Fibroblast of gingiva (primary cell): ENCODE measurements at places on chromosomes 6 and 20.

GRCh38 chr20:62732031-62732760 lies 23.6 kb downstream of the NTSR1 start:
- no peak for DNase-seq

DNA sequence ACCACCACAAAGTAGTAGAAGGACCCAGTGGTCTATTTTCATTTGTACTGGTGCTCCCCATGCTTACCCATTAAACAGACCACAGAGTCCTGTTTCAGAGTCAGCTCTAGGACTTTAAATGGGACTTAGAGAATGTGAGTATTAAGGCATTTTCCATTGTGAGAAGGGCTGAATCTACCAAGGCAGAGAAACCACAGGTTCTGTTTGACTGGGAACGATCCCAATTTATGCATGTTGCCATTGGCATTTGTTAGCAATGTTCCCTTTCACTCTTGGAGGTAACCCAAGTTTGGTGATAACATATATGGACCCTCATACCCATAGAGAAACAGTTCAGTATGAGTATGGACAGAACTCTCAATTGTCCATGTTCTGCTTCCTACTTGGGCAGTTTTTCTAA lies 672.8 kb downstream of the KIF16B start:
- peak; percentile 3 for DNase-seq

GRCh38 chr6:89567630-89568390 lies 70.7 kb downstream of the LYRM2 start:
- DNase-seq = no peak

DNA sequence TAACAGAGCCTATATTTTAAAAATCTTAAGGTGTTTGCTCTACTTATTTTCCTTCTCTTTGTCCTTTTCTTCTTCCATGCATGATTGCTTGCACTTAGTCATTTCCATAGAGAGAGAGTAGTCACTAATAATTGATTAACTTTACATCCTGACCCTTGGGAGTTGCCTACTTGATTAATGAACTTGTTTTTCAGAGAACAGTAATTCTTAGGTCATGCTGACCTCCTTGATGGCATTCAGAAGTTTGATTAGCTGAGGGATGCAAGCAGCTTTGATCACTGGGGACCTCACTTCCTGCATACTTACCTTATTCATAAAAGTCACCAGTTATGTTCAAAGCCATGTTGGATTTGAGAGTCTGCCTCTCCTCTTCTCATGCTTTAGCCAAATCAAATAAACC lies 715.6 kb upstream of the ID4 start:
- no peak for DNase-seq

- peak; percentile 75 for DNase-seq
These were observed 14.1 kb upstream of the TCFL5 start for GRCh38 chr20:62875419-62876361.

- no peak for DNase-seq
These were observed 22.5 kb downstream of the PLAGL2 start for GRCh38 chr20:32184961-32185603.

DNA sequence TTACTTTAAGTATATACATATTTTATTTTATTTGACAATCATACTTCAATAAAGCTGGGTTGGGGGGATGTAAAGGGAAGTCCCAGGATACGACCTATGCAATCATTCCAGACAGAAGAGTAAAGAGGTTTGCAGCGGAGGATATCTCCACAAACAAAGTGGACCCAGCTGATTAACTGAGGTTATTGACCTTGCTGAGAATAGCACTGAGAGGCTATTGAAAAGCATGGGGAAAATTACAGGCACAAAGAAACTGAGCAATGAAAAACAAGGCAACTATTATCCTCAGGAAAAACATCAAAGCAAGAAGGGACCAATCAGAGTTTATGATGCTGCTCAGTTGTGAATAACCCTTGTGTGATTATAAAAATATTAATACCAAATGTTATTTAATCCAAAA lies 32.6 kb downstream of the SERPINB1 start:
- no peak for DNase-seq

DNA sequence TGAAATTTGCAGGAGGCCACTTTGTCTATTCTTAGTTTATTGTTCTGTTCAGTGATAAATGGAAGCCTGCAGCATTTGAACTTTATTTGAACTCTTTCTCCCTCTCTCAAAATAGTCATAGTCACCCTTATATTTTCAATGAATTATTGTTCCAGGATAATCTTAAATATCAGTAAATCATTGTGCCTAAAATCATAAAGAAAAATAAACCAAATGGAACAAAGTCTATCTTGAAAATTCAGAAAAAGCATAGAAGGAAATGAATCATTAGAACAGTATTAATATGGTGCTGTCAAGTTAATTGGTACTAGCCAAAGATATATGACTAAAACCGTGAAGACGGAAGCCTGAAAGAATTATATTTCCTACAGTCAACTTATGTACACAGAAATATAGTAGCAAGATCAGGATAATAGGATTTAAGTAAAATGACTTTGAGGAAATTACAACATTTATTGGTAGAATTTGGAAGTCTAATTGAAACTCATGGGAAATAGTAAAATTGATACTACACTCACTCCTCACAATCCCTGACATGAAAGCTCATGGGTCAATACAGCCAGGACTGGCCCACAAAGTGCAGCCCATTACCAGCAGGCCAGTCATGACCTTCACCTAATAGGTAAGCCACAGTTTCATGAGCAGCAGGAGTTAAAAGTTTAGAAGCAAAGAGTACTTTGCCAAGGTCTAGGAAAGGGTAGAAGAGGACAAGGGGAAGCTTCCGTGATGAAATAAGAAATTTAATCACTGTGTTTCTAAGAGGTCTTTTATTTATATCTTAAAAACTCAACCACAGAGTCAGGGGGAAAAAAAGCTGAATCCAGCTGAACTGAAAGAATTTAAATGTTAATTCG lies 119.9 kb upstream of the ENPP5 start:
- DNase-seq = no peak
